ENCODE measurements at places on chromosomes 7 and 10.
A peak's percentile ranks its signal among the peaks of the same experiment; 100 is the strongest.

DNA sequence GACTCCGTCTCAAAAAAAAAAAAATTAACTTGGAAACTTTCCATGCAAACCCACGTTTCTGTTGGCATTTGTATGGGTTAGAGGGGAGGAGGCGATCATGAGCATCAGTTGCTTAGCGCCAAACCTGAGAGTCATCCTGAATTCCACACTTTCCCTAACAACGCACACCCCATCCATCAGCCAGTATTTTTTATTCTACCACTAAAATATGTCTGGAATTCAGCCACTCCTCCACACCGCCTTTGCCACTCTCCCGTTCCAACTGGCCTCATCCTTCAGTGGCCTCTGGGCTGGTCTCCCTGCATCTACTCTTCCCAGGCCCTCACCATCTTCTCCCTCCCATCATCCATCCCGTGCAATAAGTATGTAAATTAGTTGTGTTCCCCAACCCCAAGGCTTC is 4.7 kb upstream of the LMBR1 start:
- no peak for DNase-seq

DNA sequence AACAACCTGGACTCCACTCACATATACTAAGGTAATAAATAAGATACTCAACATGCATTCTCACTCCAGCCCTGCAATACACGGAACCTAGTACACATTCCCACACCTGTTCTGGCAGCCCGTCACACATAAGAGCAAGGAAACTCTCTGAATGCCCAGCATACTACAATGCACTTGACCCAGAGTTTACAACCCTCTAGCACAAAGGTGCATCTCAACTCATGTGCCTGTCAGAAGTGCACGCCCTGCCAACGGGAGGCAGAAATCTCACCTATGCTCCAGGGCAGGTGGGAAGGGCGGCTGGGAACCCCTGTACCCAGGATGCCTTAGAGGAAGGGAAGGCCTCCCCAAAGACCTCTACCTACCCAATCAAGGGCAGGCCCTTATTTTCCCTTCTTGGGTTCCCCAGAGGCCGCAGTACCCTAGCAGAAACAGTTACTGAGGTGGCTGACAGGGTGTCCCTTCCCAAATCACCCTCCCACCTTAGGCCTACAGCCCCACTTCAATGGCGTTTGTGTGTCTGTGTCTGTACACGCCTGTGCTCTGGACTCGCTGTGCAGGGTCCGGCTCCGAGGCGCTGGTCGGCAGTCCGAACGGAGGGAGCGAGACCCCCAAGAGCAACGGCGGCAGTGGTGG is 2.0 kb downstream of the EVX1 start:
- DNase-seq = no peak

DNA sequence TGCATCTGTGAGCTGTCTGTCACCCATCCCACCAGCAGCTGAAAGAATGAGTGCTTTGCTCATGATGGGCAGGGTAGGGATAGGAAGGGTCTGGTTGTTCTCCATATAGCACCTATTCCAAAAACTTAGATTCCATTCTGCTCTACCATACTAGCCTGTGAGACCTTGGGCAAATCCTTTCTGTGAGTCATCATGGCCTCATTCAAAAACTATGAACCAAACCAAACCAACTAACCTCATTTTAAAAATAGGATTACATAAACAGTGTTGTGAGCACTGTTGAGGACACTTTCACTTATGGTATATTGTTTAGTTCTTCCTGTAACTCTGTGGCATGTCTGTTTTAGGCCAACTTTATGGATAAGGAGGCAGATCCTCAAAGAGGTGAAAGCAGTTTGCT is 30.9 kb upstream of the STEAP4 start:
- DNase-seq = no peak

DNA sequence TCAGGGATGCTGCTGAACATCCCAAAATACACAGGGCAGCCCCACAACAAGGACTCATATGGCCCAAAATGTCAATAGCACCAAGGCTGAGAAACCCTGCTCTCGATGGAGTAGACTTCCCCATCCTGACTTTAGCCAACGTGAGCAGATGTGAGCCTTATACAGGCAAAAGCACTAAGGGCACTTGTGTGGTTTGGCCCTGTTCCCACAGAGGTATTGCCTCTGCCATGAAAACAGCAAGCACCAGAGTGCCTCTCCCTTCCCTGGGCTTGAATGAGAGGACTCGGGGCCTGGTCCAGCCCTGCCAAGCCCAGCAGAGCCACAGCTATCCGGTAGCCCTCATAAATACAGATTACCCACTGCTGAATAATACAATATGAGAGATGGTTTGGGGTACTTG is 47.5 kb downstream of the ACSM6 start:
- DNase-seq = no peak

- no peak for DNase-seq
These were observed 43.2 kb downstream of the TLX1 start for GRCh38 chr10:101174319-101174718.

GRCh38 chr7:55484834-55485233 is 87.5 kb downstream of the VOPP1 start:
- no peak for DNase-seq

DNA sequence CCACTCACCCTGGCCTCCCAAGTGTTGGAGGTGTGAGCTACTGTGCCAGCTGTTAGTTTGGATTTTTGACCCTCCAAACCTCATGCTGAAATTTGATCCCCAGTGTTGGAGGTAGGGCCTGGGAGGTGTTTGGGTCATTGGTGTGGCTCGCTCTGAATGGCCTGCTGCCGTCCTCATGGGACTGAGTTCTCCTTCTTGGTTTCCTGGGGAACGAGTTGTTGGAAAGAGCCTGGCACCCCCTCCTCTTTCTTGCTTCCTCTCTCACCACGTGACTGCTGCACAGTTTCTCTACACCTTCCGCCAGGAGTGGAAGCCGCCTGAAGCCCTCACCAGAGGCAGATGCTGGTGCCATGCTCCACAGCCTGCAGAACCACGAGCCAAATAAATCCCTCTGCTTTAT is 253.5 kb downstream of the PHTF2 start:
- DNase-seq = no peak

DNA sequence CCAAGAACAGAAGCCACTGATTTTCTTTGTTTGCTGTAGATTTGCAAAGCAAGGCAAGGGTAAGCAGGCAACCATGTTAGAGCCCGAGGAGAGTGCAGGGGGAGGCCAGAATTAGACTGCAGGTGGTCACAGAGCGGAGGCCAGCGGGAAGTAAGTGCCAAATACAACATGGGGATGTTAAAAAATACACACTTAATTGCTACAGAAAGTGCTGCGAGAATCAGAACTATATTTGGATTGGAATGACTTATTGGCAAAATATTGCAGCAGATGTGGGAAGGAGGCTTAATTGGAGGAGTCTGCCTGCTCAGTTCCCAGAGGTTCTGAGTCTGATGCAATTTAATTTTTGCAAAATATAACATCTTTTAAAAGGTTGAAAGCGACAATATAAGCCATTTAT is 49.7 kb upstream of the ADCY1 start:
- DNase-seq = peak; percentile 83

DNA sequence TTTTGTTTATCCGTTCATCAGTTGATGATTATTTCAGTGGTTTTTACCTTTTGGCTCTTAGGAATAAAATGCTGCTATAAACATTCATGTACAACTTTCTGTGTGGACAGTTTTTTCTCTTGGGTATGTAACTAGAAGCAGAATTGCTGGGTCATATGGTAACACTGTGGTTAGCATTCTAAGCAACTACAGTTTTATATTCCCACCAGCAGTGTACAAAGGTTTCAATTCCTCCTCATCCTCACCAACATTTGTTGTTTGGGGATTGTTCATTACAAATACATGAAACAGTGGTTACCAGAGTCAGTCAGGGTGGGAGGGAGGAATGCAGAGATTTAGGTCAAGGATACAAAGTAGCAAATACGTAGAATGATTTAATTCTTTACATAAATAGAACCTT is 97.0 kb downstream of the NPSR1 start:
- DNase-seq = no peak

GRCh38 chr10:99850021-99850766 is 67.8 kb downstream of the ABCC2 start:
- peak; percentile 43 for DNase-seq

DNA sequence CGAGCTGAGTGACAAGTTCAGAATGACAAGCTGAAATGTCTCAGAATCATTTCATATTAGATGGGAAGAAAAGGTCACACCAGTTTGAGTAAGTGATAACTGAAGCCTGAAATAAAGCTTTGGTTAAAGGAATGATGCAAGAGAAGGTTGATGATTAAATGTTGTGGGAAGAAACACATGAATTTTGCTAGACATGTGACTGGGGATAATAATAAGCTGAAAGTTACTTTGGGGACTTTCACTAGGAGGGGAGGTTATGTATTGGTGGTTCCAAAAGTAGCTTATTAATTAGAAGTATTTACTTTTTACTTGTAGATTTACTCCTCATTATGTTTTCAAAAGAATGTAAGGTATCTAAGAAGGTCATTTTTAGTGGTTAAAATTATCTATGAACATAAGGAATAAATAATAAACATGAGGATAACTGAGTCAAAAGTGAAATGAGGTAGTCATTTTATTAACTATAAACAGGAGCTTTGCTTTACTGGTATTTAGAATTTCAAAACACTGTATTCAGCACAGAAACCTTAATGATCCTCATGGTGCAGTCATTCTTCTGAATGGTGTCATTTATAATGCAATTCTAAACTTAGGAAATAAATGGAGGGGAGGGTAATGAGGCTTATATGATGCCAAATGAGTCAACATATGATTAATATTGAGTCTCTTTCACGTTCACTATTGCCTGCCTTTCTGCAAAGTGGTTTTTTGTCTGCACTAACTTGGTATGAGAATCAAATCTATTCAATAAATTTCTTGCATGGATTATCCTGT is 63.7 kb downstream of the PRKG1 start:
- no peak for DNase-seq

GRCh38 chr10:70925377-70926225 is 37.2 kb upstream of the PCBD1 start:
- peak; percentile 70 for DNase-seq

DNA sequence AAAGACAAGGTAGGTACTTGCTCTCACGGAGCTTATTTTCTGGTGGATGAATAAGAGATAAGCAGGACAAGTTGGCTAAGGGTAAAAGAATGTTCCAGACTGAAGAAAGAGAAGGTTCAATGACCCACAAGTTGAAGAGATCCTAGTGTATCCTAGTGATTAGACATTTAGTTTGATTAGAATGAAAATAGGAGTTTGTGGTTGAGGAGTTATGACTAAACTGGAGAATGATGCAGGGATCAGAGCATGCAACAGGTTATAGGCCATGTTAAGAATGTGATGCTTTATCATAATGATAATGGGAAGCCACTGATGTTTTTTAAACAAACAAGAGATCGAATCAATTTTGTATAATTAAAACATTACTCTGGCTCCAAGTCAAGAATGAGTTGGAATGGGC is 357.2 kb downstream of the HPSE2 start:
- DNase-seq = no peak

- DNase-seq = peak; percentile 54
These were observed 28.8 kb downstream of the WDR86 start for GRCh38 chr7:151381098-151381347.

DNA sequence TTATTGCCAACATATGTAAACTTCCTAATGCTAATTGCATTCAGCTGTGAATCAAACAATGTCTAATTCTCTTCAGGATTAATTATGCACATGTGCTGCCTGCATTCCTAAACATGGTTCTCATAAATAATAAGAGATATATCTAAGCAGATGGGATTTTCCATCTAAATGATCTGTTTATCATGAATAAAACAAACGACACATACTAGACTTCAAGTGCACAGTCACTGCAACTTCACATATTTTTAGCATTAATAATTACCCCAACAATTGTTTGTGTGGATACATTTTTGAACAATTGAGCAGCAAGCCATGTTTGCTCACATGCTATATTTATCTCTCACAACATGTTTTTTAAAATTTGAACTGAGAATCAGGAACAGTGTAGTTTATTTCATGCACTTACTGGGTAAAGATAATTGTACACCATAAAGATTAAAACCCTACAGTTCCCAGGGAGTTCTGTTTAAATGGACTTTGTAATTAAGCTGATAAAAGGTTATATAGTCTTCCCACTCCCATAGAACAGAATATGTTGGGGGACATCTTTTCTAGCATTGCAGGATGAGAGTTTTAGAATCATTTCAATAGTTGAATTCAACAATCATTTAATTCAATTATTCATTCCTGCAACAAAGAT is 378.5 kb downstream of the MDFIC start:
- no peak for DNase-seq

GRCh38 chr10:46070749-46071148 is 24.7 kb upstream of the MSMB start:
- DNase-seq = no peak

DNA sequence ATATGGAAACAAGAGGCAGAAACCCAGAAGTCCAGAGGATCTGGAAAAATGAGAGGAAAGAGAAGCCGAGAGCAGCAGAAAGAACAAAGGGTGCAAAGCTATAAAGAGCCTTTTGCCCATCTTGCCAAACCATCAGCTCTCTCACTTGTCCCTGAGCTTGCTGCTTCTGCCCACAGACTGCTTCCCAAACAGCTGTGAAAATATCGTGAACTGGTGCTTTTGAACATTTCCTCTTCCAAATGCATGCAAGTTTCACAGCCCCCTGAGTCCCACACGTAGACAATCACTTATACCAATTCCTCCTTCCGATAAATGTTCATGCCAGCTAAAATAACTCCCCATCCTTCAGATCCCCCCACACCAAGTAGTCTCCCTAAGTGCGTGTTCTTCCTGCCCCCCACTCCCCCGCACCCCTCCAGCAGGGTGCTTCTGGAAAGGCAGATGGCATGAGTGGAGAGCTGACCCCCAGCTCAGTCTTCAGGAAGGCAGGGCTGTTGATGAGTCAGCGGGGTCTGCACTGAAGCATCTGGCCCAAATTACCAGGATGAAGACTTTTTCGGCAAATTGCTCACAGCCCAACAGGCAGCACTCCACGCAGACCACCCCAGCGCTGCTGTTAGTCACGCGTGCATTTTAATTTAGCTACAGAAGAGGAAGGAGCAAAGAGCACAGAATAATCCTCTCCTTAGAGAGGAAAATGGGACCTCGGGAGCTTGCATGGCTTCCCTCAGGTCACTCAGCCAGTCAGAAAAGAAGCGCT is 76.1 kb upstream of the KCNMA1 start:
- DNase-seq = peak; percentile 18

DNA sequence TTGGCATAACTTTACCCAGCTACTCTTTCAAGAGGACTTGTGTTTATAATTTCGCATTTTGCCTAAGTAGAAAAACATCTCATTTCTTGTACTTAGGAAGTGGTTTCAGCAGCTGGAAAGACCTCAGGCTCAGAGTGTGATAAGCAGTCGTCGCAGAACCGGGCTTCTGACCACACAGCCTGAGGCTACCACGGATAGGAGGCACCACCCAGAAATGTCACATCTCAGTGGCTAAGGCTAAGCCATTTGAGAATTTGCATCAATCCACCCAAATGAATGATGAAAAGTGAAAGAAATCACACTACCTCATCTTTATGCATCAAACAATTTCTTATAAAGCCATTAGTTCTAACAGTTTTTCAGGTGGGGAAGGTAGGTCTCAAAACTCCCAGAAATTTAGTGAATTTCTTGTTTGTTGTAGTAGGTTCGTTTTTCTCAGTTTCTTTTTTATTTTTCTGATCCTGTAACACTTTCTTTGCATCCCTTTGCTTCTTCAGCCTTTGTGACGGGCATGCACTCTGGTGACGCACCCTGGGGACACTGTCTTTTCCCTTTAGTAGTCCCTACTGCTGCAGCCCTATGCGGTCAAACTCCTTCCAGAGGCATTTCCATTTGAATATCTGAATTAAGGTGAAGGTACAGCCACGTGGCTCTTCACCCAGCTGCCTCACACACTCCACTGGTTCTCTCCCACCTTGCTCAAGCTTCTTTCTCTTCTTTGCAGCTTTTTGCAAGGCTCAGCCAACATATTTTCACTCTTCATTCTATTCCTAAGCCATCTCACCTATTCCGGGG is 68.5 kb downstream of the MAP3K8 start:
- no peak for DNase-seq

- DNase-seq = no peak
These were observed 36.3 kb downstream of the ENTPD1 start for GRCh38 chr10:95792211-95792780.
